ENCODE measurements at places on chromosomes 16 and 17.

DNA sequence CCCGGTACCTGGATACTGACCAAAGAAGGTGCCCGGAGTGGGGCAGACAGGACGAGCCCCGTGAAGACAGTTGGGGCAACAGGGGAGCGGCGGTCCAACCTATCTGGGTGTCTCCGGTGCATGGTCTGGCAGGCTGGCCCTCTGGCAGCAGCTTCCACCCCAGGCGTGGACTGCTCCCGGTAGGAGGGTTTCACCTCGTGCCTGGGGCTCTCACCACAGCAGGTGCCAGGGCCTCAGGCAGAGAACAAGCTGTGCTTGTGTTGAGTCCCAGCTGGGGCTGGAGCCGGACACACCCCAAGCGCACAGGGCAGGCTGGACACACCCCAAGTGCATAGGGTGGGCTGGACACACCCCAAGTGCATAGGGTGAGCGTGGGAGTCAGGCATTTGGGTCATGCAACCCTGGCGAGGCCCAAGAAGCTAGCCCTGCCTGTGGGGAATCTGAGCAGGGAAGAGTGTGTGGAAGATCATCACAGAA, 1.5 kb upstream of the FBXL16 start:
- no peak for DNase-seq

GRCh38 chr17:1241929-1242328, 28.3 kb upstream of the BHLHA9 start:
- DNase-seq = no peak

GRCh38 chr17:50521514-50521913, 11.0 kb upstream of the EPN3 start:
- DNase-seq = no peak

GRCh38 chr17:69363488-69364210, 36.7 kb upstream of the ABCA5 start:
- no peak for DNase-seq

GRCh38 chr16:73176577-73177013, 128.7 kb upstream of the ZFHX3 start:
- DNase-seq = no peak

GRCh38 chr17:38867179-38867967, 2.5 kb upstream of the LASP1 start:
- peak; percentile 86 for DNase-seq

GRCh38 chr16:87542531-87543102, 49.8 kb upstream of the ZCCHC14 start:
- no peak for DNase-seq
